ENCODE measurements at places on chromosomes 12 and 14. TPM values are rescaled to one million over a fixed set of nuclear protein-coding genes. Genes with fewer than 3 reads are reported as not detected.

Gene KRT77
- total RNA-seq, result not detected

Gene ADAMTS20
- total RNA-seq, result 0.98 TPM

Gene GYS2
- total RNA-seq, result not detected

Gene SRGAP1
- 7.8 TPM for total RNA-seq

All from A375 (cell line).